Stimulated activated CD4-positive, alpha-beta T cell treated with anti-CD3 and anti-CD28 coated beads, Interleukin-2, amount 100 ng/mL, for 4 hours (primary cell): ENCODE measurements at places on chromosomes 5 and 9.
A peak's percentile ranks its signal among the peaks of the same experiment; 100 is the strongest.

DNA sequence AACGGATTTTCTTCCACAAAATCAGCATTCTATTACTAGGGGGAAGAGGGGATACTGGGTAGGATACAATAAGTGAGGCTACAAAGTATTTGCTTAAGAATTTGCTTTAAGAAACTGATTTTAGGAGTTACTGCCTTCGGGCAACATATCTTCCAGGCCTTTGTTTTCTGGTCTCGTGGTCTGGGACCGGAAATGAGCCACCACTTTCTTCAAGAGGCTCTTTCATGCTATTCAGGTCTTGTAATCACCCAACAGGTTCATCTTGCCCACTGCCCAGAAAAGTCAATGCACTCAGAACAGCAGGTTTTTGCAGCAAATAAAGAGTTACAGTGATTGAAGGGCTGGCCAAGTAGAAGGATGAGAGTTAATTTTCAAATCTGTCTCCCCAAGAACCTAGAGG, 6.6 kb upstream of the AOPEP start:
- no peak for DNase-seq

DNA sequence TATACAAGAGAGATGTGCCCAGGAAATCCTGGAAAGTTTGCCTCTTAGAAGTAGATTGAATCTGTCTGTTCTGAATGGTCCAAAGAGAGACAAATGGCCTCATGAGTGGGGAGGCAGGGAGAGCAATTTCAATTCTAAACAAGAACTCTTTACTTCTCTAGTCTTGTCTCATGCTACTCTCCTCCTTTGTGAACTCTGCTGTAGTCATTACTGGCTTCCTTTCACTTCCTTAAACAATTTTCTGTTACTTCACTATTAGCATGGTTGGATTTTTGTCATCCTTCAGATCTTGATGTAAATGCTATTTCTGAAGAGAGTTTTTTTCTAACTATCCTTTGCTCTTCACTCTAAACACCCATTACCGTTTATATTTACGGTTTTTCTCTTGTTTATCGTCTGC, 54.0 kb upstream of the GRIN3A start:
- no peak for DNase-seq

DNA sequence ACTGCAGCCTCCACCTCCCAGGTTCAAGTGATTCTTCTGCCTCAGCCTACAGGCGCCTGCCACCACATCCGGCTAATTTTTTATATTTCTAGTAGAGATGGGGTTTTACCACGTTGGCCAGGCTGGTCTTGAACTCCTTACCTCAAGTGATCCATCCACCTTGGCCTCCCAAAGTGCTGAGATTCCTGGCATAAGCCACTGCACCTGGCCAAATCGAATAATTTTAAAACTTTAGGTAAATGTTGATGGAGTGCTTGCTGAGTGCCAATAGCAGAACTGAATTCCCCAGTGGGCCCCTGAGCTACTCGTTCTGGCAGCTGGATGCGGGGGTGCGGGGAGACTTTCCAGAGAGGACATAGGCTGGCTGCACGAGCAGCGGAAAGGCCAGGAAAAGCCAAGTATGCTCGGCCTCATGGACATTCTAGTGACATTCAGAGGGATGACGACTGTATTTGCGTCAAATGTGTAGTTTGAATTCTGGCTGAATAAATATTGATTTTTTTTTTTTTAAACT, 16.8 kb downstream of the TRAF2 start:
- no peak for DNase-seq

DNA sequence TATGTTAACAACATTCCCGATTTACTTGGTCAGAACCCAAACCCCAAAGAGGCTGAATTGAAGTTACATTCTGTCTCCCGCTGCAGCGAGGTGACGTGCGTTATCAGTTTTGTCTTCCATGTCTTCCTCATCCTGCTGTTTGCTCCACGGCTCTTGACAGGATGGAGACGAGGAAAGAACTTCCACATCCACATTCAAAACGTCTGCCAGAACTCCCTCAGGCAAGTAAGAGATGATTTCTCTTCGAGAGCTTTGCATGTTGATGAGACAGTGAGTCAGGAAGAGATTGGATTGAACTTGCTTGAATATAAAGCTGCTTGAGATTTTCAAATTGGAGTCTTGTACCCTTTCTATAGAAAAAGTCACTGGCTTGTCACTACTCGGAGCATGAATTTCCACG, 242.6 kb downstream of the AUH start:
- no peak for DNase-seq

DNA sequence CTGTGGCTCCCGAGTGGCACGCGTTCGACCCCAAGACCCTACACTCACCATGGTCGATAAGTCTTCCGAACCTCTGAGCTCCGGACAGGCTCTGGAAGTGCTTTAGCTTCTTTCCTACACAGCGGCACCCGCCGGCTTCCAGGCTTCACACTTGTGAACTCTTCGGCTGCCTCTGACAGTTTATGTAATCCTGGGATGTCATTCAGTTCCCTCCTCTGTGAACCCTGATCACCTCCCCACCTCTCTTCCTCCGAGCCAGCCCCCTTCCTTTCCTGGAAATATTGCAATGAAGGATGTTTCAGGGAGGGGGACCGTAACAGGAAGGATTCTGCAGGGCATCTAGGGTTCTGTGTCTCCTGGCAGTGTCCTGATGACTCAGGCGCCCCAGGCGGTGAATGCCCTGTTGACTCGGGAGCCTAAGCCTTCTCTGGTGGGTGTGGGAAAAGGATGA, at the start of gene CD14:
TSS of gene CD14 (minus strand) at position 155 of the 451 bp plus-strand sequence. CDS start at position 51, 104 bp downstream.
- no peak for DNase-seq

GRCh38 chr5:40381676-40382363, 297.9 kb upstream of the PTGER4 start:
- no peak for DNase-seq

DNA sequence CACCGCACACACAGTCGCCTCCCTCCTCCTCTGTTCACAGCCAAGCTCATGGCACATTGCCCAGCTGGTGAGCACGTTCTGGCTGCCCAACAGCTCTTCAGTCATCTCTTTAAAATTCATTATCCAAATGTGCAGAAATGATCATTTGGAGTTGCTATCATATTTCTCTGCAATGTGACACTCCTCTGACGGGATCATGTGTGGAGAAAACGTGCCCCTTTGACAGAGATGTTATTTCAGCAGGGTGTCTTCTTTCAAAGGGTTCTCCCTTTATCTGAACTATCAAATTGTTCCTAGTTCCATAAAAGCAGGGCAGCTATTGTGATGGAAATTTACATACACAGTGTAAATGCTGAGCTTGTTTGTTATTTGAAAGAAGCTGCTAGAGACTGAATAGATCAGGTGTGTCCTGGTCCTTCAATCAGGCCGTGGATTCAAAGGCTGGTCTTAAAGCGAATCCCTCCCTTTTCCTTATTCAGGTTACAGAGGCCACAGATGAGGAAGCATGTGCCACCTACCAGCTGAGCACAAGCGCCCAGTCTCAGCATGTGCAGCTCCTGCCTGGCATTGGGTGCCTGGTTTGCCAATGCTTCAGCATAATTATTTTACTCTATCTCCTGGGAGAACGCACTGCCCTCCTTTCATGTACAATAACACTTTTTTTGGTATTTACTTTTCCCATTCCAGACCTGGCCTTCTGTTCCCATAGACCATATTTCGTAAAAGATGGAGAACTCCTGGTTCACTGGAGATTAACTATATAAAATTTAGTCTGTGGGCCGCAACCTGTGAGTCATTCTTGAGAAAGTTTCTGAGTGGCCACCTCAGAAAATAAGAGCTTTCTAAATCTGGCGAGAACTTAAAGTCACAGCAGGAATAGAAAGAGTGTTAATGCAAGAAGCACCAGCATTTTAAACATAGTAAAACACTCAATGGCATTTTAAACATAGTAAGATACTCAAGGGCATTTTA, 433.7 kb downstream of the ENC1 start:
- no peak for DNase-seq

DNA sequence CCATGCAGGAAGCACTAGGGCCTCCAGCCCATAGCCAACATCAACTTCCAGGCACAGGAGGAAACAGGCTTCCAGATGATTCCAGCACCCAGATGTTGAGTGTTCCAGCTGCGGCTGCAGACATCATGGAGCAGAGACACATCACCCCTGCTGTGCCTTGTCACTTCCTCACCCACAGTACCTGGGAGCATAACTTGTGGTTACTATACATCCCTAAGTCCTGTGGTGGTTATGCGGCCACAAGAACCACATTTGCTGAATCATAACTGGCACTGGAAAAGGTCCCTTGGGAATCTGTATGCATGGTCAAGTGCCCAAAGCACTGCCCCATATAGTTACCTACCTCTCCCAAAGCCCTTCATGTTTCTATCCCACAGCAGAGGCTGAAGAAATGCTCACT, 56.6 kb downstream of the WHRN start:
- DNase-seq = no peak

DNA sequence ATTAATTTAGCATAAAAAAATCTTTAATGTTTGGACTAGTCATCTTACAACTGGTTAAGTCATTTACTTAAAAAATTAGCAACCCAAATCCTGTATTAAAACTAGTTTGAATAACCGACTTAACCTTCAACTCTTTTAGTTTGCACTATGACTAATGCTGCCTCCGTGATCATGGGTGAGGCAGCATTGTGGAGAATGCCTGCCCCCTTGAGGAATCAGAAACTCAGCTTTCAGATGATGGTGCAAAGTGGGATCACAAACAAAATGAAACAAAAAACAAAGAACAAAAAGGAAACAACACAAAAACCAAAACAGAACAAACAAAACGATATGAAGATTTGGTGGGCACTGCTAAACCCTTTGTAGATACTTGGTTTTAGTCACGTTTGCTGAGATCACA, 127.0 kb upstream of the PALM2AKAP2 start:
- DNase-seq = no peak

GRCh38 chr9:138103111-138103848, 225.7 kb downstream of the CACNA1B start:
- DNase-seq = no peak

DNA sequence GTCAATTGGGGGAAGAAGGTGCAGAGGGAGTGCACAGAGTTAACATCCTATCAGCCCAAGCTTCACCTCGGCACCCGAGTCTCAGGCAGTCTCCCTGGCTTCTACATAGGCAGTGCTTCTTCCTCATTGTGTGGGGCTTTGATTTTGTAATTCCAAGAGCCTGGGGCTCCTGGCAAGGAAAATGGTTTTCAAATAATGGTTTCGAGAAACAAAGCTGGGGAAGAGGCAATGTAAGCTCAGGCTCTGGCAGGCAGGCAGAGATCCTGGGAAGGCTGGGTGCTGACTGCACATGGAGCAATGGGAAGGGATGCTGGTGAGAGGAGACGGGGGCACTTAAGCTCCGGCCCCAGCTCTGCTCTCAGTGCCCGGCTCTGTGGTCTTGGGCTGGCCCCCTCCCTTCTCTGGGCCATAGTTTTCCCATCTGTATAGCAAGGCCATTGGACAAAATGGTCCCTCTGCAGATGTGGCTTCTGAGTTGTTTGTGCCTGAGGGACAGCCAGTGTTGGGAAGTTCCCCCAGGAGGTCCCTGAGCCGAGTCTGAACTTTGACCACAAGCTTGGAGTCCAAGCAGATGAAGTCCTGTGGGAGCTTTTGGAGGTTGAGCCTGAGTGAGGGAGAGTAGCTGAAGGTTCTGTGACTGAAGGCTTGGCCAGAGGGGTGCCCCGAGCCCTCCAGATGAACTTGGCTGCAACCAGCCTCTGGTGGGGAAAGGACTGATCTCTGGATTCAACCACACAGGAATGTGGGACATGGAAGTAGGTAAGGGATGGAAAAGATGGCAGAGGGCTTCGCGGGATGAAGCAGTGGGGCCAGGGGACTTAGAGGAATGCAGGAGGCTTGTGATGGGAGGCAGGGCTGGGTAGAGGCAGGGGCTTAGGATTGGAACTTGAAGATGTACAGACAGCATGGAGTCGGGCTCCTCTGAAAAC, 28.5 kb upstream of the IL17B start:
- DNase-seq = no peak

- DNase-seq = peak; percentile 70
Measured at GRCh38 chr5:132500931-132501628, 10.5 kb upstream of the IRF1 start.

DNA sequence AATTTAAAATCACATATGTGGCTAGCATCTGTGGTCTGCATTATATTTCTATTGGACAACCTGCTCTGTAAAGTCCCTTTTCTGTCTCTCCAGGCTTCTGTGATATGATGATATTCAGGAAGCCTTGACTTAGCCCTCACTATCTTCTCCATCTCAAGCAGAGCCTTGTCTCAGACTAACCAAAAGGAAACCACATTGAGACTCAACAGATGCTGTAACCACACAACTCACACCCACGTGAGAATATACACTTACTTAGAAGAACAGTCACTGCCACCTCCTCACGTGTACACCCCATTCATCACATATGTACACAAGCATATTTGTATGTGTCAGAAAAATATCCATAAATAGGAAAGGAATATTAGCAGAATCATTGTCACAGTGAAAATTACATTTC, 33.6 kb downstream of the HTR4 start:
- DNase-seq = no peak

DNA sequence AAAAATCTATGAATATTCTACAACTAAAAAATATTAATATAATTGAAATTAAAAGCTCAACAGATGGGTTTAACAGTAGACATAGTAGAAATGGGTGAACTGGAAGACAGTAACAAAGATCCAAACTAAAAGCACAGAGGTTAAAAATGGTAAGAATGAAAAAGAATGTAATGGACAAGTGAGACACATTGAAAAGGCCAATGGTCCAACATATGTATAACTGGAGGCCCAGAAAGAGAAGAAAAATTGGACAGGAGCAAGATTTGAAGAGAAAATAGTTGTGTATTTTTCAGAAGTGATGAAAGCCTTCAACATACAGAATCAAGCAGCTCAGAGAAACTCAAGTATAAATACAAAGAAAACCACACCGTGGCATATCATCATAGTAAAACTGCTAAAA, 58.6 kb downstream of the PCDHGC5 start:
- no peak for DNase-seq

GRCh38 chr5:392431-392988, 50.5 kb upstream of the EXOC3 start:
- DNase-seq = peak; percentile 68

DNA sequence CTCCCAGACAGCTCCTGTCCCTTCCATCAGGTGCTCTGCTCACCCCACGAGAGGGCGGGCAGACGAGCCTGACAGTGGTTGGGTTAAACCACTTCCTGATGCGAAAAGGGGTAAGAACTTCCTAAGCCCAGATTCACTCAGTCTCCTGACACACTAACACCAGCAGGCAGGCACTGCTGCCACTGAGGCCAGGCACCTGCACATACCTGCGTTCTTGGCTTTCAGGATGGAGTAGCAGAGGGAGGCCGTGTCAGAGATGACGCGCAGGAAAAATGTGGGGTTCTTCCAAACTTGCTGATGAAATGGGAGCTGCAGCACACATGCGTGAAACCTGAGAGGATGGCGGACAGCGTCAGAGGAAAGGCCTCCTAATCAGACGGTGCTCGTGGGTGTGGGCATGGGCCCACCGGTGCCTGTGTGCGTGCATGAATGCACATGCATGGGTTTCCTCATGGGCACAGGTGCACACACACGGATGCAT, 29.9 kb downstream of the SLC6A18 start:
- peak; percentile 18 for DNase-seq

GRCh38 chr5:142866563-142867275, 96.5 kb downstream of the ARHGAP26 start:
- DNase-seq = peak; percentile 19

GRCh38 chr5:137631453-137631852, 104.4 kb downstream of the KLHL3 start:
- DNase-seq = no peak
